ENCODE measurements at places on chromosomes 5 and 9.

DNA sequence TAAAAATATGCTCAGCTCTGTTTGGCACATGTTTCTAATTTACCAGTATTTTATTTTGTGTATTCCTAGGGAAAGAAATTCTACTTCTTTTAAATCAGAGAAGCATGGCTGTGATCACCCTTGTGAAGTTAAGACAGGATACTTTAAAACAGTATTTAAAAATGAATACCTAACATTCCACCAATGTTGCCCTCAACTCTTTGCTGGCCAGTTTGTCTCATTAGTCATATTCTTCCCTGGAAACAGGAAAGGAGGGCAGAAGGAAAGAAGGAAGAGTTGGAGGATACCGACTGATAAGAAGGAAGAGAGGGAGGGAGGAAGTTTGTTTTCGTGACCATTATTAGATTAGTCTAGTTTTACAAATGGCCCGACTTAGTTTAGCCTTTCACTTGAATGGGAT is 137.4 kb downstream of the PLK2 start:
- no peak for DNase-seq

DNA sequence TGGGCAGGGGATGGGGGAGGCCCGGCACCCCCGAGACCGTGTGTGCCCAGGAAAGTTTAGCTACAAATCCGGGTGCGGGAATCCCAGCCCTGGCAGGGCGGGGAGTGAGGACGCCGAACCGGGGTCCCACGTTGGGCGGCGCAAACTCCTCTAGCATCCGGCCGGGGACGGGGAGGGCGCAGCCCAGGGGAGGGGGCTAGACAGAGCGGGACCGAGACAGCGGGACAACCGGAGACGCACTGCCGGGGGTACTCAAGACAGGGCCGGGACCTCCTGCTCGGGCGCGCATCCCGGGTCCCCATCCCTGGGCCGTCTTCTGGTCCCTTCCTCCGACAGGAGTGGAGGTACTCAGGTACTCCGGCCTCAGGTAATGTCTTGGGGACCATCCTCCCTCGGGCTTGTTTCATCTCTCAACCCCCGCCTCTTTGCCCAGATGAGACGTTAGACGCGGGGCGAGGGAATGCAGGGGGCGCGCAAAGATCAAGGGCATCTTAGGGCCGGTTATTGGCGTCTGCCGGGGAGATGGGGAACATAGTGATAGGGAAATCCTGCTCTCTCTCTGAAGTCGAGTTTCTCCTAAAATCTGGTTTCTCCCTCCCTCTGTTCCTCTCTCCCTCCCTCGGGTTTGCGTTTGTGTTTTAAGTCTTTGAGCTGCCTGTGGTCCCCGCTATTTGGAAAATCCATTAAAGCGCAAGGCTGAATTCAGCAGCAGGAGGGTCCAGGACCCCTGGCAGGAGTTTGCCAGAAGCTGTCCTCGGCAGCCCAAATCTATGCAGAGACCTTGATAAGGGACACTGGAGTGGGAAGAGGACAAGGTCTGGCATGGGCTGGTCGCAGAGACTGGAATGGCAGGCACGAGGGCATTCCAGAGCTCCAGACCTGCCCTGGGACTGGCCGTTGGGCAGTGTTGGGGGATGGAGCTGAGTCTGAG is 815 bp downstream of the PDZD2 start:
- DNase-seq = no peak

DNA sequence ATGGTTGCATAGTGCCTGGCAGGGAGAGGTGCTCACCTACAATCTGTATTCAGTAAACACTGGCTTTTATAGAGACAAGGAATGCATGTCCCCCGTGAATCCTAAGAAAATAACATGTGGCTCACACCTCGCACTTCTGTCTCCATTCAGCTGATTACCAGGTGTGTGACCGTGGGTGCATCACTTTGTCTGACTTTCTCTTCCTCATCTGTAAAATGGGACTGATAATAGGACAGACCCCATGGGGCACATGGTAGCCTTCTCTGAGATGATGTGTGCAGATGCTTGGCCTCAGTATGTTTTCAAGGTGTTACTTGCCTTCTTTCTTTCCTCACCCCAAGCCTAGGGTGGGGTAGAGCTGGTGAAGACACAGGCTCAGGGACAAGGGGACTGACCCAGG is 6.3 kb downstream of the CXXC5 start:
- DNase-seq = no peak

GRCh38 chr9:113931140-113931539 is 55.0 kb downstream of the ZNF618 start:
- no peak for DNase-seq

DNA sequence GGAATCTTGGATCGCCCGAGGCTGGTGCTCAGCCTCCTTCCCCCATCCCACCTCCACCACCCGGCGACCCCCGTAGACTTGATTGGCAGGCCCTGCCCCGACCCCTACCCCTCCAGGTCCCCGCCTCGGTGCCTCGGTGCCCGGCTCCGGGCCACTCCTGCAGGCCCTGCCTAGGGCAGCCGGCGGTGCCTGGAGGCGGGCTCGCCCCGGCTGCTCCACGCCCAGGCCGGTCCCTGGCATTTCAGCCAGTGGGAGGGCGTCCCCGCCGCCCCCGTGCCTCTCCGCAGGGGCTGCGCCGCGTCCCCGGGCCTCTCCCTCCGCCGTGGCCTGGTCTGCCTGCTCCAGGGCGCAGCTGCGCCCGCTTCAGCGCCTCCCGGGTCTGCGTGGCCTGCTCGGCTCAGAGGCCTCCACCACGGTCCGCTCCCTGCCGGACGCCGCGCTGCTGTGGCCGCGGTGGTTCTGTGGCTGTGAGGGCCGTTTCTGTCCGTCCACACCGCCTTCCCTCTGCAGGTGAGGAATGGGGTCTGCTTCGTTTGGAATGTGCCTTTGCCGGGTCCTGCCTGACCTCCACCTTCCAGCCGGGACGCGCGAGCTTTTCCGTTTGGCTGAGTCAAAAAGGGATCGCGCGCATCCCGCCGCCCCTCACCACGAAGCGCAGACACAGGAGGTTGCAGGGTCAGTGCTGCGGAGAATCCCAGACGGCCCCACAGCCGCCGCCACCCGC is 48.3 kb upstream of the IRX4 start:
- DNase-seq = no peak

- DNase-seq = no peak
These were observed 30.9 kb upstream of the CEP72 start for GRCh38 chr5:581266-581665.

GRCh38 chr5:87541676-87542075 is 128.9 kb upstream of the CCNH start:
- DNase-seq = no peak

DNA sequence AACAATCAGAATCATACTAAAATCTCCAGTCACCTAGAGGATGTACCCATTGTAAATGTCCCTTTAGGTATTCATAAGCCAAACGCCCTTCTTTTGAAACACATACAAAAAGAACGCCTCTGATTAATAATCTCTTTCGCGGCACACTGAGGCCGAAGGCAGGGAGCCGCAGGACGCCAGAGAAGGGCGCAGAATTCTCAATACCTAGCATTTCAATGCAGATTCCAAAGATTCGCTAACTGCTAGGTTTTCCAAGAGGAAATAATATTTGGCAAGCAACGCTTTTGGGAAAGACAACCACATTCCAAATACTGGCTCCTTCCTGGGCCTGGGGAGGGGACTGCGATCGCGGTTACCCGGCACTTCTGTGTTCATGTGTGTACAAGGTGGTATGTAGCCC is 203.3 kb downstream of the MEF2C start:
- no peak for DNase-seq

GRCh38 chr5:147565524-147565923 is 55.7 kb upstream of the DPYSL3 start:
- DNase-seq = no peak

- no peak for DNase-seq
These were observed 7.2 kb downstream of the HMGCS1 start for GRCh38 chr5:43305948-43306565.

DNA sequence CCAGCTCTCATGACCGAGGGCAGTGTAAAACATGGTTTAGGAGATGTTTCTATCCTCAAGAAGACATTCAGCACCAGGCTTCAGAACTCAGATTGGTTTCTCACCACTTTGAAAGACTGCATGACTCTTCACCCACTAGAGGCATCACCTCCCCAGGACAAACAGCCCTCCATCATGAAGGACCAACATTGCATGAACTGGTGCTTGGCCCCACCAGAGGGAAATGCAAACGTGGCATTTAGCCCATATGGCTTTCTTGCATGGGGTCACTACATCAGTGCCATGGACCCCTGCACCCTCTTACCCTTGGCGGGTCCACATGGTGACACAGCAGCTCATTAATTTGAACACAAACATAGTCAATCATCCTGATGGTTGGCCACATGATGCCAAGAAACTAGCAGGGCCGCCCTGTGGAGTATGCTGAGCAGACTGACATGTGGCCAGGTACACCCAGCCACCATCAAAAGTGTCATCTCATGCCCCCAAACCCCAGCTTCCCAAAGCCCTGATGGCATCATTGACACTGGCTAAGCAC is 129.5 kb upstream of the FSTL4 start:
- DNase-seq = no peak

- no peak for DNase-seq
These were observed 52.2 kb downstream of the MTAP start for GRCh38 chr9:21854594-21854993.

DNA sequence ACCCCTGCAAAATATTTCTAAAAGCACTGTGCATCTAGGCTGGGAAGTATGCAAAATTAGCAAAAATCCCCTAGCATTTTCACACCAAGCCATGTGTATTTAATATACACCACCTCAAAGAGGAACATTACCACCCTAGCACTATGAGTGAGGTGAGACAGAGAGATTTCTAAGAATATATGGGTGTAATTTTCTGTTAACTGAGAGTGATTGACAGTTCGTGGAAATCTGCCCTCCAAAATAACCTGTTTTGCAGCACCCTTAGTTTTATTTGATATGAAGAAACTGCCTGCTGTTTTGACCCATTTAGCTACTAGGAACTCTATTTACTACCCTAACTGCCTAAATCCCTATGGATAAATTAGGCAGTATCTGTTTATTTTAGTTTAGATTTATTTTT is 64.2 kb upstream of the CDKN2B start:
- DNase-seq = no peak

GRCh38 chr9:84935528-84936117 is 266.1 kb downstream of the NTRK2 start:
- no peak for DNase-seq

- DNase-seq = no peak
These were observed 2.7 kb downstream of the PTGER4 start for GRCh38 chr5:40682154-40683017.
